AG09309 (cell line): ENCODE measurements at places on chromosomes 13 and 19.

- no peak for DNase-seq
Measured at GRCh38 chr19:50449236-50449899, 16.7 kb downstream of the MYBPC2 start.

GRCh38 chr19:48391100-48392005 is at the start of gene KDELR1:
Gene KDELR1 (minus strand): TSS chr19:48391551. CDS start chr19:48391358, 193 bp downstream.
- DNase-seq, result no peak

- no peak for DNase-seq
Measured at GRCh38 chr13:91762957-91763356, 364.5 kb downstream of the GPC5 start.

DNA sequence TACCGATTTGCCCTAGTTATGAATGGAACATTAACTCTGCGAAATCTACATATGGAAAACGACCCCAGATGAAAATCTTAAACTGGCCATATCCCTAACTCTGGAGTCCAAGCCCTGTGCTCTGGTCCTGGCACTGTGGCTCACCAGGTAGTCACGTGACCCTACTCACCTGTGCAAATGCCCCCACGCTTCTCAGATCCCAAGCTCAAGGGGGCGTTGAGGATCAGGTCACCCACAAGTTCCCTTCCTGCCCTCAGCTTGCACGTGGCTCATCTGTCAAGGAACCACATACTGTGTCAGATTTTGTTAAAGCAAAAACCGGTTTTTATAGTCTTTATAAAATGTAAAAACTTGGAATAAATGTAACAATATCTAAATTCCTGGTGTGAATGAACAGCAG is 324.0 kb downstream of the SHISA2 start:
- no peak for DNase-seq

- DNase-seq, result no peak
Measured at GRCh38 chr19:7294558-7295212, 471 bp upstream of the INSR start.

GRCh38 chr19:54893406-54893805 is 12.5 kb upstream of the NCR1 start:
- no peak for DNase-seq
